Stimulated activated CD8-positive, alpha-beta memory T cell treated with anti-CD3 and anti-CD28 coated beads, Interleukin-2, amount 100 ng/mL, for 48 hours (primary cell): ENCODE measurements at places on chromosomes 3 and 15.

- DNase-seq, result no peak
Observed at GRCh38 chr3:185561958-185562357, 9.6 kb upstream of the LIPH start.

- DNase-seq, result no peak
Observed at GRCh38 chr3:36305929-36306520, 74.3 kb upstream of the STAC start.

DNA sequence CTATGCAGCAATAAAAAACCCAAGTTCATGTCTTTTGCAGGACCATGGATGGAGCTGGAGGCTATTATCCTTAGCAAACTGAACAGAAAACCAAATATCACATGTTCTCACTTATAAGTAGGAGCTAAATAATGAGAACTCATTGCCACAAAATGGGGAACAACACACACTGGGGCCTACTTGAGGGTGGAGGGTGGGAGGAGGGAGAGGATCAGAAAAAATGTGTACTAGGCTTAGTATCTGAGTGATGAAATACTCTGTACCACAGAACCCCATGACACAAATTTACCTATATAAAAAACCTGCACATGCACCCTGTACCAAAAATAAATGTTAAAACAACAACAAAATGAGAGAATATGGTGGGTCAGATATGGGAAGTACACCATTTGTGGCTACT is 49.6 kb upstream of the AADACL2 start:
- no peak for DNase-seq

DNA sequence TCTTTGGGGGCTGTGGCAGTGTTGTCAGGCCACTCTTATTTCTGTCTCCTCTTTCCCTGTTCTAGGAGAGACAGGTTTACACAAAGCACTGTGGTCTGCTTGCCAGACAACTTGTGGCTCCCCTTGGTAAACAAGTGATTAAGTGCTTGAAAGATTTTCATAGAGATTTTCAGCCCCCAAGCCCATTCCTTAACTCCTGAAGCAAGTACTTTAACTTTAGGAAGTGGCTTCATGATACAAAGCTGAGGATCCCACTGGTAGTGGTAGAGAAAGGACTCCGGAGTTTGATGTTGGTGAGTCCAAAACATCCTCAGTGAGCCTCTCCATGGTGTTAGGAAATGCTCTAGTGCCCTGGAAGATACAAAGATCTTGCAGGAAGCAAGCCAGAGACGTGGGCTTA is 12.0 kb downstream of the ZBTB38 start:
- no peak for DNase-seq
